ENCODE measurements at places on chromosomes 13 and 19.

- DNase-seq: no peak
These were observed 16.2 kb downstream of the NUMBL start for GRCh38 chr19:40674291-40674690.

DNA sequence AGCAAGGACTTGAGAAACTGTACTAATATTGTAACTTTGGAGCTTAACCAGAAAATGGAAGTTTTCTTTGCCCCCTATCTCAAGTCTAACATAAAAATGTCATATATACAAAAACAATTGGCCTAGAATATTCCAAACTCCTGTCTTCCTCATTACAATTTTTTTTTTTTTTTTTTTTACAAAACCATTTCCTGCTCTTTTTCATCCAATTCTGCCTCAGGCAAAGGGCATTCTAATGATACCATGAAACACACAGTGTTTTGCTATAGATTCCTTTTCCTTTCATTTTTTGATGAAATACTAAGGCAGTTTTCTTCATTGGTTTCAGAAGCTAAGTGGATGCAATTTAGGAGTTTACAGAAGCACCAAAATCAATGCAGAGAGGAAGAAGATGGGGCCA lies 119.7 kb downstream of the LHFPL6 start:
- no peak for DNase-seq

DNA sequence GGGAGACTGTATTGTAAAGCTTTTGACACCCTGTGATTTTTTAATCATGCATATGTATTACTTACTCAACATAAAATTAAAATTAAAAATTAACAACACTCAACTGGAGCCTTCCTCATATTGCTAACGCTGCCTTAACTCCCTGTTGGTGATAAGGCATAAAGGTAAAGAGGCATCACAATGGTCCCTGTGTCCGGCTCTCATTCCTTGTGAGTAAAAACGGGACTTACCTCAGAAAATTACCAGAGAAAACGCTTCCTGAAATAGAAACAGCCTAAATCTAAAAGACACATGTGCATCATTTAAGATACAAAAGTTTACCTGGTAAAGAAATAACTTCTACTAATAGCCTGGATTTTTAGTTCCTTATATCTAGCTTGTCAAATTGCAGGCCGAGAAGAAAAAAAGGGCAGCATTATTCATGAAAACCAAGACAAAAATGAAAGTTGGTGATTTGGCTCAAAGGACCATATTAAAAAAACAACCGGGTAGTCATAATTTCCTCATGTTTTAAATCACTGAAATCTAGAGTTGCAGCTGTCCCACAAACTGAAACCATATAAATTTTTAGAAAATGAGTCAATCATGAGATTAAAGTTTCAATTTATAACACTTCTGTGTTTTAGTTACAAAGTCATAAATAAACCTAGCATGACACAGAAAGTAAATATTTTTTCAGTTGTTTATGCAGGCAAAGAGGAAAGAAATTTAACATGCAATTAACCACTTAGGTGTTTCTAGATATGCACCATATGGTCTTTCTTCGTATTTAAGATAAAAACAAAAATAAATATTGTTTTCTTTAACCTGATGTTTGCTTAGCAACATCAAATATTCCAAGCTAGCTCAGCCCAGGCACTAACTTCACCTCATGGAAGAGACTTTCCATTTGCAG lies 94.7 kb downstream of the MIPEP start:
- no peak for DNase-seq

DNA sequence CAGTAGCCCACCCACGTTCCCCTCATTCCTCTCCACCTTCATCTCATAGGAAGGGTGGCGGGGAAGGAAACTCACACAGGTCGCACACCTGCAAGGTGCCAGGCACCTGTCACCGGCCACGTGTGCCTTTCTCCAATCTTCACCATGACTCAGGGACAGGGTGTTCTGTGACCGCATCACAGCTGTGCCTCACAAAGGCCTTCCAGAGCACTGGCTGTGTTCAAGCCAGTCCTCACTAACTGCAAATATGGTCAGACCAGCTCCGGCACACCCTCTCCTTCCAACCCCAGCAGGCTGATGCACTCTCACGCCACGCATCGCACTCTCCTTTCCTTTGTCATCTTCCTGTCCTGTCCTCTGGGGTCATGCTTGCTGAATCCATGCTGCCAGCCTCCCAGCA lies 415.9 kb downstream of the IRS2 start:
- no peak for DNase-seq

DNA sequence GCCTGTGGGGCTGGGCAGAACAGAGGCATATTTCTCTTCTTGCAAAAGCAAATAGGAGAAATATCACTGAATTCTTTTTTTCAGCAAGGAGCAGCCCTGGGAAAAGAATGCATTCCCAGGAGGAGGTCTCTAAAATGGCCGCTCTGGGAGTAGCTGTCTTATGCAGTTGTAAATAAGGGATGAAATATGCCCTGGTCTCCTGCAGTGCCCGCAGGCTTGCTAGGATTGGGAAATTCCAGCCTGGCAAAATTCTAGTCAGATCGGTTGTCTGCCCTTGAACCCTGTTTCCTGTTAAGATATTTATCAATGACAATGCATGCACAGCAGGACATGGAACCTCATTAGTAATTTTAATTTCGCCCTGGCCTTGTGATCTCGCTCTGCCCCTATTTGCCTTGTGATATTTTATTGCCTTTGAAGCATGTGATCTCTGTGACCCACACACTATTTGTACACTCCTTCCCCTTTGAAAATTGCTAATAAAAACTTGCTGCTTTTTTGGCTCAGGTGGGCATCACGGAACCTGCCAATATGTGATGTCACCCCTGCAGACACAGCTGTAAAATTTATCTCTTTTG lies 1993.2 kb downstream of the PCDH9 start:
- no peak for DNase-seq

- DNase-seq: no peak
These were observed 20.2 kb downstream of the BBC3 start for GRCh38 chr19:47210689-47211316.

GRCh38 chr13:41458187-41458760 lies 924 bp downstream of the RGCC start:
- peak; percentile 12 for DNase-seq

DNA sequence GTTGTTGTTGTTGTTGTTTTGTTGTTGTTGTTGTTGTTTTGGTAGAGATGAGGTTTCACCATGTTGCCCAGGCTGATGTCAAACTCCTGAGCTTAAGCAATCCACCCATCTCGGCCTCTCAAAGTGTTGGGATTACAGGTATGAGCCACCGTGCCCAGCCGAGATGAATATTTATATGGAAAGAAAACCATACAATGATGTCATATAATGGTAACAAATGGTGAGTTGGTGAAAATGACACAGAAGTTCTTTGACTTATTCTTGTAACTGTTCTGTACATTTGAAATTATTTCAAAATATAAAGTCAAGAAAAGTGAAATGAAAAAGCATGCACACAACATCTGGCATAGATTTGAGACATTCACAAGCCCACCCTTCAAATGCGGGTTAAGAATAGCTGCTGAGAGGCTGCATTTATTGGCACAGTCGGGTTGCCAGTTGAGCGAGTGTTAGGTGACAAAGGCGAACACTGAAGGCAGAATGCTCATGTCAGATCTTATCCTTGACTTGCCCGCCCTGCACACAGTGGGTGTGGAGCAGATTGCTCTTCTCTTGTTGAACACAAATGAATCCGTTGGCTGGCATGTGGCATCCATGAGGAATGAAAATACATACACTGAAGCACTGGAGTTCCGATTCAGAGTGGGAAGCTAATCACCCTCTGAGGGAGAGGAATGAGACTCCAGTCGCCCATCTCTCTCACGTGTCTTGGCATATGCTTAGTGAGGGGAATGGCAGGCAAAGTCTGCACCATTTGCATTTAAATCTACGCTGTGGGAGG lies 15.8 kb upstream of the UBE2S start:
- no peak for DNase-seq

DNA sequence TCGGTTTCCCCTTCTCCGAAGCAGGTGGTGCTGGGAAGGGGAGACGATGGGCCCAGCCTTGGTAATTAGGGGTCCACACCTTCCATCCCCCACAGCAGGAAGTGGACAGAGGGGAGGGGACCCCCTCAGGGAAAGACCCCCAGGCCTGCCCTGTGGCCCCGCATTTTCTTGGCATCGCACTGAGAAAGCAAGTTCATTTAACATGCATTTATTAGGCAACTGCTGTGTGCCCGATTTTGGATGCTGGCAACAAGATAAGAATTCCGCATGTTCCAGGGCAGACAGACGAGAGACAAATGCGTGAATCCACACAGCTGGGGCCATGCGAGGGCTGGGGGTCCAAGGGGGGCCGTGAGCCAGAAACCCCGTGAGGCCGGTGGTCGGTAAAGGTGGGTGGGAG lies 28.4 kb downstream of the ARID3A start:
- DNase-seq: no peak

DNA sequence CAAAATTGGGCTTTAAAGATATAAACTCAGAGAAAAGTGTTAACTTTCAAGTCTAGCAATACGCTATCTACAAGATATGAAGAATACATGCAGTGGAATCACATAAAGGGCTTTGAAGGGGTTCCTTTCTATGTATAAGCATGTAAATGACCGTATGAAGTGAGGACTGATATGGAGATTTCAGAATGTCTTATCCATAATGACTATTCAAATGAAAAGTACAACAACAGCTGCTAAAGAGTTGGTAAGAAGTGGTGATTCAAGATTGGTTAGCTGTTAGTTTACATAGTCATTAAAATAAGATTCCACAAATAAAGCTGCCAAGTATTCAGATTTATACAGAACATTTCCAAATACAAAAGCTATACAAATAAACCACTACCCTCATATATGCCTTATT lies 153.4 kb upstream of the STARD13 start:
- no peak for DNase-seq

DNA sequence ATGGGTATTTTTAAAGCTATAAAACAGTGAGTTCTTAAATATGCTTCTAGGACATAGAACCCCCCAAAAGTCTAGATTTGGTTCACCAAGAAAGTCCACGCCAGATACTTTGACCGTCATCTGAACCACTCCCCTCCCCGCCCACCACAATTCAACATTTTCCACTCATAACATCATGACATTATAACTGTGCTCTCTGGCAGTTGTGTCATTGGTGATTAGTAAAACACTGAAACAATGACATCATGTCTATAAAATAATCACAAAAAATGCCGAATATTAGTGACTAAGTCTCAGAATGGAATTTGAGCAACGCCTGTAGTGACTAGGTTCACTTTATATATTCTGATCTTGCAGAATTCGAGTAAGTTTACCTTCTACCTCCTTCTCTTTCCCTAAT lies 732.3 kb downstream of the FGF9 start:
- no peak for DNase-seq

DNA sequence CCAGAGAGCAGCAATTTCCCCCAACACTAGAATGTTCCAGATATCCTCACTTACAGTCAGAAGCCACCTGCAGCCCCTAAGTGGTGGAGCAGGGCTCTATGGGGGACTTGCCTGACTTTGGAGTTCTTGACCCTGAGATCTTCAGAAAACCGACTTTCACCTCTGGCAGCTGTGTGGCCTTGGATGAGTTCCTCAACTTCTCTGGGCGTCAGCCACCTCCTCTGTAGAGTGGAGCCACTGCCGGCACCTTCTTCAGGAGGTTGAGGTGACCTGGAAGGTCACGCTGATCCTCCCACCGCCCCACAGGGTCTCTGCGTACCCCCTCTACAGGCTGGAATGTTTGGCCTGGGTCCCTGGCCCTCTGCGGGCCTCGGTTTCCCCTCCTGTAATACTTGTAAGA lies 7.1 kb upstream of the FUT5 start:
- DNase-seq: no peak

- no peak for DNase-seq
These were observed 25.9 kb downstream of the ACSBG2 start for GRCh38 chr19:6161271-6161850.

DNA sequence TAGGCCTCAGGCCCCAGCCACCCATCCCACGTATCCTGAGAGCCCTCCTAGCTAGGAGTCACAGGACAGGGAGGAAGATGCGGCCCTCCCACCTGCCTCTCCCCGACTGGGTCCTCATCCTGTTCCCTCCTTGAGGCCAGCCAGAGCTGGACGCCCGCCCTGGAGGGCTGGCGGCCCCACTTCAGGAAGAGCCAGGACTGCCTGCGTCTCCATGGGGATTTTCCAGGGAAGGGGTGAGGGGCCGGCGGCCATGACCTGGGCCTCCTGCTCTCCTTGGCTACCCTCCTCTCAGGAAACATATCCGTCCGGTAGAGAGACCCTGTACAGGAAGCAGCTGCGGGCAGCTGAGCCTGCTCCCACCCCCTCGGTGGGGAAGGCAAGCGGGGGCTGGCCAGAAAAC lies 11.3 kb upstream of the PRKD2 start:
- no peak for DNase-seq

DNA sequence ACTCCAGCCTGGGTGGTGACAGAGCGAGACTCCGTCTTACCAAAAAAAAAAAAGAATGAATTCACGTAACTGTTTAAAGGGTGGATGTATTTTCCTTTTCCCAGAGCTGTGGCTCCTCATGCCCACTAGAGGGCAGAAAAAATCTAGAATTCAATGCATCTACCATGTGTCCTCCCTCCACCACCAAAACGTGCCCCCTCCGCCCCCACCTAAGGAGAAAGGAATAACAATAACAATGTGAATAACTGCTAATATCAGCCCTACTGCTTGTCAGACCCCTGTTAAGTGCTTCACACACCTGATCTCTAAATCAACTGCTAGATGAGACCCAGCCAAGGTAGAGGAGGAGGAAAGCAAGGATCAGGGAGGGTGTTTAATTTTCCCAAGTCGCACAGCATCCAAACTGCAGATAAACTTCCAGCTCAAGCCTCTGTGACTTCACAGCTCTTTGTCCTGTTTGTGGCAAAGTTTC lies 20.2 kb upstream of the PNMA8B start:
- no peak for DNase-seq

DNA sequence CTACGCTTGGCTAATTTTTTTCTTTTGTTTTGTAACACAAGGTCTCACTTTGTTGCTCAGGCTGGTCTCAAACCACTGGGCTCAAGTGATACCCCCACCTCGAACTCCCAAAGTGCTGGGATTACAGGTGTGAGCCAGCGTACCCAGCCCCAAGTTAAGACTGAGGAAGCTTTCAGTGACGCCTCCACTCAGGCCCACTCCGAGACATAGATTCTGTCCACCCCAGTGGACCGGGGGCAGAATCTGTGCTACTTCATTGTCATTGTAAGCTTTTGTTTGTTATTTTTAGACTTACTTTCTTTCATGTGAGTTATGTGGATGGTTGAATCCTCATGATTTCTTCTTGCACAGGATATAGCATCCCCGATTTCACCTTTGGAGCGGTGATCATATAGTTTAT lies 156.9 kb upstream of the TSHZ3 start:
- DNase-seq: no peak

DNA sequence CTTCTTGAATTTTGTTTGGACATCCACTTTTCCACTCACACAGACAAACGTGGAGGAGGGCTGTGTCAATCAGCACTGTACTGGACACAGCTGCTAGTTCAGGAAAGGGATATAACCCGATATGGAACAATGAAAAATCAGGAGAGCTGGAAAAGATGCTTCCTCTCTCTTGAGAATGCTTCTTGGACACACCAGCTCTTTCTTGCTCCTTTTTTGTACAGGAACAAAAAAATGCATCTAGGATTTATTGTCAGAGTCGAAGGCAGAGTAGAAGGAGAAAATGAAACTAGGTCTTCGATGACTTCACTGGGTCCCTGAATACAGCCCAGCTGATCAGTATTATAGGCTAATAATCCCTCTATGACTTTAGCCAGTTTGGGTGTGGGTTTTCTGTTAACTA lies 62.2 kb downstream of the PEG3 start:
- DNase-seq: no peak

Data from esophagus squamous epithelium (tissue), 5 donors.